ENCODE measurements at places on chromosomes 4 and X.
A peak's percentile ranks its signal among the peaks of the same experiment; 100 is the strongest.

GRCh38 chr4:173506597-173507211, 23.3 kb downstream of the HAND2 start:
- no peak for DNase-seq

GRCh38 chr4:99723612-99724011, 66.0 kb upstream of the C4orf54 start:
- peak; percentile 6 for DNase-seq

- peak; percentile 48 for DNase-seq
Observed at GRCh38 chr4:76305971-76306881, at the start of gene STBD1. Gene STBD1, plus strand, starts transcription at chr4:76306733. Its CDS starts 37 bp downstream, at chr4:76306770.

GRCh38 chrX:8037593-8038348, 110.6 kb upstream of the PNPLA4 start:
- DNase-seq, result no peak

DNA sequence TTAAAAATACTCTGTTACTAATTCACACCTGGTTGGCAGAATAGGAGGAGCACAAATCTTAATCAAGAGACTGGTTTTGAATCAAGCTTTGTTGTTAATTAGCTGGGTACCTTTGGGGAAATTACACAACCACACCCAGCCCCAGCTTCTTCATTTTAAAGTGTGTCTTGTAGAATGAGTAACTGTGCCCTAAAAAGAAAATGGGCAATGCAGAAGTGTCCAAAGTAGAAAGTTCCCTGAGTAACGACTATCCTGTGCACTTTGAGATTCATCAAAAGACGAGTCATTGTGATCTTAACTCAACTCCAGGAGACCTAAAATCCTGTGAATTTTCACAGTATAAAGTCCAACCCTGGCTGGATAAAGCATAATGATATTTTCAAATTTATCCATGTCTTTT, 792.3 kb upstream of the HS3ST1 start:
- no peak for DNase-seq

- DNase-seq, result no peak
Observed at GRCh38 chr4:183330841-183331240, 8.6 kb upstream of the CLDN24 start.

DNA sequence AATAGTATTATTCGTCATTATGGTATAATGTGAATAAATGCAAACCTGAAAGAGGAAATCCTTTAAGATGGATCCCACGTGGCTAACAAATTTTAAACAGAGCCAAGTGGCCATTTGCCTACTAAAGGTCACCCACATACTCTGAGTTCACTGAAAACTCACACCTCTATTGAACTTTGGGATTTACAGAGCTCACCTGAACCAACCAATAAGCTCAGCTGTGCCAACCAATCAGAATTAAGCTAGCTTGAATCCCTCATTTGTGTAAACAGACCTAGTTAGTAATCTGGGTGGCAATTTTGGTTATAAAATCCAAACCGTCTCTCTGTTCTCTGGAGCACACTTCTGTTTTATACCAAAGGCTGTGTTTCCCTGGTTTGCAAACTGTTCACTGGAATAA, 5.4 kb upstream of the NUDT9 start:
- DNase-seq, result no peak

DNA sequence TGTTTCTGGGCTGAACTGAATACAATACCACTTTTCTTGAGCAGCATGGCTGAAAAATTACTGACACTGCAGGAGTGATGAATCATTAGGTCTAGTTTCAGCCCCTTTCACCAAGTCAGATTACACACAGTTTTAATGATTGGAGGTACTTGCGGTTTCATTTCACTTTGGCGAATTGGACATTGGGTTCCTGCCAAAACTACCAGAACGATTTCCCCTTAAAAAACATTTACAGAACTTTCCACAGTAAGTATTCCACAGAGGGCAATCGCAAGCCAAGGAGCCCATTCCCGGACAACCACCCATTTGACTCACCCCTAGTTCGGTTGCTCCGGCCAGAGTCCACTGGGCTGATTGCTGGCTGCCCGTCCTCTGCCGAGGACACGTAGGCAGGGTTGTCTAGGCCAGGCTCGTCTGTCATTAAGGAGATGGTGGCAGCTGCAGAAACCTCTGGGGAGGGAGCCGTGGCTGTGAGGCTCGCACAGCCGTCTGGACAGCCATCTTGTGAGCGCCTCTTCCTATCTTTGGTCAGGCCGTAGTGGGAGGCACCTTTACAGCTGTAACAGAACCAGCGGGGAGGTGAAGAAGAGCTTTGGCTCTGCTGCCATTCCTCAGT, 83.5 kb downstream of the LNX1 start:
- DNase-seq, result peak; percentile 78

GRCh38 chr4:127734976-127735375, 4.8 kb downstream of the SLC25A31 start:
- no peak for DNase-seq

DNA sequence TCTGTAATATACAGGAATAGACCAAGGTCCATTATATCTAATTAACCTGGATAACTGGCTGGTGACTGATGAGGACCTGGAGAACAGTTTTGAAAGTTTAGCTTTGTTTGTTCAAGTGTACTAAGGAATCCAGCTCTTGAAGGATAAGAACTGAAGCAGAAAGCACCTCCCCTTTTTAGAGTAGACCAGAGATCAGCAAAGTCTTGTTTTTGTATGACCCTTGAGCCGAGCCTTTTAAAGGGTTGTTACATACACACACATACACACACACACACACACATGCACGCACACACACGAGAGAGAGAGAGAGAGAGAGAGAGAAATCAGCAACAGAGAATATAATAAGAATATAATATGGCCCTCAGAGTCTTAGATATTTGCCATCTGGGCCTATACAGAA, 13.0 kb downstream of the MOSPD2 start:
- DNase-seq, result no peak

DNA sequence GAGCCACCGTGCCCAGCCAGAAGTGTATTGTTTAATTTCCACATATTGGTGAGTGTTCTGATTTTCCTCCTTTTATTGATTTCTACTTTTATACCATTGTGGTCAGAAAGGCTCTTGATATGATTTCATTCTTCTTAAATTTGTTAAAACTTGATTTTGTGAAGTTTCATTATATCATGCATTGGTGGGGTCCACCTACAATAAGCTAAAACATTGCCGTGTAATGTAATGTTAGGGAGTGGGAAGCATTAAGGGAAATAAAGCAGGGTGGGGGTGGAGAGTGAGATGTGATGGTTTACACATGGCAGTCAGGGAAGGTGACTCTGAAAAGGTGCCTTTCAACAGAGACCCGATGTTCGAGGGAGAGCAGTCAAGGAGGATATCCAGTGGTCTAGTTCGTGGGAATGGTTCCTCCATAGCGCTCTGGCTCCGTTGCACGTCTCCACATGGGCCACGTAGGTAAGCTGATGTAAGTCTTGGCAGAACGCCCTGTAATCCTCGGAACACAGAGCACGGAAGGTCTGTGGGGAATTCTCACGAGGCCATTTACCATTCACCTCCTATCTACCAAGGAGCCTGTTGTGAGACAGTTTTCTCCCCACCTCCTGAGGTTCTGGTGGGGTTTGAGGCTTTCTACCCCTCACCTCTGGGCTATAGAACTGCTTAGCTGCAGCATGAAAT, 7.7 kb upstream of the WDR13 start:
- no peak for DNase-seq

GRCh38 chrX:145729635-145730034, 88.0 kb upstream of the SLITRK2 start:
- no peak for DNase-seq

DNA sequence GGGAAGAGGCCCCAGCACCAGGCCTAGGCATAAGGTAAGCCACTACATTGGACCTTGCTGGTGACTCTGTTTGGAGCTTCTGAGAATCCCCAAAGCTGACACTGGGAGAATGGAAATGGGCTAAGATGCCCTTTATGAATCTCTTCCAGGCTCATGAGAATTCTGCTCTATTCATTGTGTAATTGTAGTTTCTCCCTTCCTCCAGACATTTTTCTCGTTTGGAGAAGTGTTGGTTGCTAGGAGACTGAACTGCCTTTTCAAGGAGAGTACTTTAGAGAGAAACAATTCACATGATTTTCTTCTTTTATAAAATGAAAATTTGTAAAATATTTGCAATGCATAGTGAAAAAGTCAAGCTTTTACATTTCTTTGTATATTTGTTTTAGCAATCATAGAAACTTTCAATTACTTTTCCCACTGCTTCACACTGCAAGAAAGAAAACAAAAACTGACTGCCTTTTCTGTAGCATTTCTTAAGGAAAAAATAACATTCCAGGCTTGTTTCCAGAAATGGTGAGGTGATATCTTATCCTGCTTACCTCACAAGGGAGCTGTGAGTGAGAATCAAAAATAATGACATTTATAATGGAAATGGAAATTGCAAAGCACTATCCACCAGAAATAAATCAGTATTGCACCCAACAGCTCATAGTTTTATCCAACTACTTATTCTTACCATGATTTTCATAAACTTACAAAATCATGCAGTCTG, 24.9 kb upstream of the DCHS2 start:
- DNase-seq, result no peak

- DNase-seq, result no peak
Observed at GRCh38 chr4:39937683-39938268, 39.9 kb downstream of the PDS5A start.

GRCh38 chr4:68162196-68162595, 32.5 kb upstream of the TMPRSS11F start:
- DNase-seq, result no peak

DNA sequence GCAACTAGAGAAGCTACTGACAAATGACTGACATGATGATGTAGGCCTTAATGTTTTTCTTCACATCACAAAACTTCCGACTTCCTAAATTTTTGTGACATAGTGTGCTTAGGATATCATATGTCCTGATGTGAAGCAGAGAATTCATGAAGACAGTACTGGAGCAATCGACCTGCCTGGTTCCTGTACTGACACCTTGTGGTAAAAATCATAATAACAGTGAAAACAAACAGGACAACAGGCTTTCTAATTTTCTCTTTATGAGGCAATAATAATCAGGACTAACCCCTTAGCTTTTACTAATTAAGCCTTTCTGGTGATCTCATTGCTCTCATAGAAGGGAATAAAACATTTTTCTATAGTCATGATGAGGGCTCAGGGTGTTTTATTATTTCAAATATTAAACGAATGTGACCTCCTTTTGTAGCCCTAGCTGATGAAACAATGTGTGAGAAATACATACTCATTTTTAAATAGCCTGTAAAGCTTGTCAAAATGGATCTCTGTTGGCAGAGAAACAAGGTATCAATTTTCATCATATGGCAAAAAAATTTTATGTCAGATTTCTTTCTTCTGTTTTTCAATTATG, 158.4 kb downstream of the TENT5D start:
- DNase-seq, result no peak

DNA sequence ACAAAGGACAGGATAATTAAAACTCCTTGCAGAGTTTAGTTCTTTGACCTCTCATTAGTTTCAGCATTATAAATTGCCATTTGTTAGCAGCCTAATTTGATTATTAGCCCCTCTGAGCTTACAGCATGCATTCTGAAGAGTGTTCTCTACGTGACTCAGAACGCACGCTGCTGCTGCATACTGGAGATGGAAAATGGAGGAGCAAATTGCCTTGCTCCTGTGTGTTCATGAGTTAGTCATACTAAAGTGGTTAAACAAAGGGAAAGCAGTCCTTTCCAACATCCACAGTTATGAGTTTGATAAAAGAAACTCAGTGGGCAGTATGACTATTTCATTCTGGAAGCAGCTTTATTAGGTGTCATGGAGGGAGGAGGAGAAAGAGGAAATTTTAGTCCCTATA, 922.5 kb downstream of the RPA4 start:
- no peak for DNase-seq

- DNase-seq, result no peak
Observed at GRCh38 chrX:72255445-72255844, 16.6 kb upstream of the ERCC6L start.

GRCh38 chr4:109462297-109462696, 28.7 kb downstream of the SEC24B start:
- no peak for DNase-seq

DNA sequence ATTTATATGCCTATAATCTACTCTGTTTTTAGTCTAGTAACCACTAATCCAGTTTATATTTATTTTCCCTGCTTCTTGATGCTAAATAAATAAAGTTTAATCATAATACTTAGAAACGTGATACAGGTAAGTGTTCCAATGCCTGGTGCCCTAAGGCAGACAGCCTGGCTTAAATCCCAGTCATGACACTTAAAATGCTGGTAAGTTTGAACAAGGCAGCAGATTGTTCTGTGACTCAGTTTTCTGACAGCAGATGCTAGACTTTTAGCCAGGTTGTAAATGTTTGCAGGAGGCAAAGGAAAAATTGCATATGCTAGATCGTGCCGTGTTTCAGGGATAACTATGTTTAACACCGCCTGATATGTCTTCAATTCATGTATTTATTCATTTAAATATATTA, 2661.6 kb downstream of the PCDH7 start:
- no peak for DNase-seq

GRCh38 chr4:119728692-119729593, 100.3 kb upstream of the PDE5A start:
- no peak for DNase-seq

DNA sequence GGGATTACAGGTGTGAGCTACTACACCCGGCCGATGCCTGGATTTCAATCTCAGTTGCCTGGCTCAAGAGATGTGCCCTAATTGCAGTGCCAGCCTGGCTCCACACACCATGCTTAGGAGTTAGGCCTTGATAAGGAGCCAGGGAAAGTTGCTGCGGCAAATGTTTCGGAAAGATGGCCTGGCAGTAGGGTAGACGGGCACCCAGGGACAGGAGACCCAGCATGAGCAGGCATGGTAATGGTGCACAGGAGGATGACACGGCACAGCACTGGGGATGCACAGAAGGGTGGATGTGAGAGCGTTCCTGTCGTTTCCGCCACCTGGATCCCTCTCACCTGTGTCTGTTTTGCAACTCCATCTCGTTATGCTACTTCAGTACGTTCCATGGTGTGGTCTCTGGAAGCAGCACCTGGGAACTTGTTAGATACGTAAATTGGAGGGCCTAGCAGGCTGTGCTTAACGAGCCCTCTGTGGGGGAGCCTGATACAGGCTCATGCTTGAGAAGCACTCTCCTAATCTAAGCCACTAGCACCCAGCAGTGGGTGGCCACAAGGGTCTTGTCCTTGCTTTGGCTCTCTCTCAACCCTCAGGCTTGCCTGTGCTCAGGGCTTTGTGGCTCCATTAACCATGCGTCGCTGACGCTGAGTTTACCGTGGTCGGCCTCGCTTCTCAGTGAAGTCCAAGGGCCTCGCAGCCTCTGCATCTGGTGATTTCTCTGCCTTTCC, 20.3 kb downstream of the RNF4 start:
- DNase-seq, result no peak

DNA sequence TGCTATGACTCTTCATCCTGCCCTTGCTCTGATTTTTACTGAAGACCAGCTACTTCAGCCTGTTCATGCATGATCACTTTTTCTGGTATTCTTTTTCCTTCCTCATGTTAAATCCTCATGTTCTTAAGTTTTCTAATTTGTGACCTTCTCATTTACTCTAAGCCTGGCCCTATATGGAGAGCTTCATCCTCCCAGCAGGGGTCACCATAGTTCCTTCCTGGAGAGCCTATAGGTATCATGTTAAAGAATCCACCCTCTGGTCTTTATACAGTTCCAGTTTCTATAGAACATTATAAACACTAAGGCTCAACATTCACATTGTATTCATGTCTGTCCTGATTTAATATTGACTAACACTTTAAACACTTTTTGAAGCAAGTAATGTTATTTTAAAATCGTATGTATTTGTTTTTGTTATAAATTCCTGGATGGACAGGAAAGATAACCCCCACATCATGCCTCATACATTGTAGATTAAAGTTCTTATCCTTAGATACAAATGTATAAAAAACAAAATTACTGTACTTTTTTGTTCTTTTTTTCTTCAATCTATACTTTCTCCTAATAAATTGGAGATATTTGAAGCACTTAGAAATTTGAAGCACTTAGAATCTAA, 53.8 kb upstream of the OTUD4 start:
- DNase-seq, result no peak

GRCh38 chrX:34915463-34916225, 27.0 kb upstream of the FAM47B start:
- DNase-seq, result no peak
